ENCODE measurements at places on chromosomes 16 and 17.

DNA sequence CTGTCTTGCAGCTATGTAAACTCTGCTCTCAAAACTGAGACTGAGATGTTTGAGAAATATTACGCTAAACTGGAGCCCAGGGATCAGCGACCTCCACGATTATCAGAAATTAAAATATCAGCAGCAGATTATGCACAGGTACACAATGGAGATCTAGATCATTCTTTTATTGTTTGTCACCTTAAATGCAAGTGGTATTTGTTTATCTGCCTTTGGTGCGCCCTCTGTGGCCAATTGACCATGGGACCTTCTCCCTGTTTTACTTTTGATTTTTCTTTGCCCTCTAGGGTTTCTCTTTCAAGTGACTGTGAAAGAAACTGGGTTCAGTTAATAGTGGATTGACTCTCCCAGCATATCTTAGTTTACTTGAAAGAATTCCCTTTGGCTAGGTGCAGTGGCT, 42.1 kb downstream of the PRSS54 start:
- no peaks in the 10 kb centered on the region for H3K36me3 ChIP-seq
- no peak overlapping the region for H3K27ac ChIP-seq
- peaks cover 14% of the 10 kb centered on the region for H3K4me1 ChIP-seq
- no peak overlapping the region for H3K4me3 ChIP-seq

DNA sequence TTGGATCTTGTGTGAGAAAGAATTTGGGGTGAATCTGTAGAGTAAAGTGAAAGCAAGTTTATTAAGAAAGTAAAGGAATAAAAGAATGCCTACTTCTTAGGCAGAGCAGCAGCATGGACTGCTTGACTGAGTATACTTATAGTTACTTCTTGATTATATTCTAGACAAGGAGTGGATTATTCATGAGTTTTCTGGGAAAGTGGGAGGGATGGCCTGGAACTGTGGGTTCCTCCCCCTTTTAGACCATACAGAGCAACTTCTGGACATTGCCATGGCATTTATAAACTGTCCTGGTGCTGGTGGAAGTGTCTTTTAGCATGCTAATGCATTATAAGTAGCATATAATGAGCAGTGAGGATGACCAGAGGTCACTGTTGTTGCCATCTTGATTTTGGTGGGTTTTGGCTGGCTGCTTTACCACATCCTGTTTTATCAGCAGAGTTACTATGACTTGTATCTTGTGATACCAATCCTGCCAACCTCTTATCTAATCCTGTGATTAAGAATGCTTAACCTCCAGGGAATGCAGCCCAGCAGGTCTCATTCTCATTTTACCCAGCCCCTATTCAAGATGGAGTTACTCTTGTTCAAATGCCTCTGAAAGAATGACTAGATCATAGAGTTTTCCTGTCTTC, 58.7 kb downstream of the HSD17B2 start:
- no peak overlapping the region for H3K27ac ChIP-seq
- DNase-seq, result no peak
- peaks cover 7% of the 10 kb centered on the region for H3K27me3 ChIP-seq
- no peaks in the 10 kb centered on the region for H3K36me3 ChIP-seq
- H3K4me1 ChIP-seq, result no peaks in the 10 kb centered on the region

- H3K36me3 ChIP-seq, result no peaks in the 10 kb centered on the region
- no peak for DNase-seq
- no peak overlapping the region for H3K4me3 ChIP-seq
- H3K27me3 ChIP-seq, result no peaks in the 10 kb centered on the region
- H3K27ac ChIP-seq, result no peak overlapping the region
- H3K4me1 ChIP-seq, result no peaks in the 10 kb centered on the region
Measured at GRCh38 chr17:15744885-15745284, 12.8 kb downstream of the TBC1D26 start.

GRCh38 chr16:11232852-11233726, 22.9 kb downstream of the SOCS1 start:
- H3K36me3 ChIP-seq, result no peaks in the 10 kb centered on the region
- peaks cover 65% of the 10 kb centered on the region for H3K4me1 ChIP-seq
- peak overlapping the region; percentile 31 for H3K4me3 ChIP-seq

GRCh38 chr17:50458701-50459676, 9.7 kb downstream of the CHAD start:
- H3K4me3 ChIP-seq, result no peak overlapping the region
- peaks cover 2% of the 10 kb centered on the region for H3K36me3 ChIP-seq
- no peak for DNase-seq
- H3K27me3 ChIP-seq, result peaks cover 19% of the 10 kb centered on the region
- H3K27ac ChIP-seq, result no peak overlapping the region

- DNase-seq, result no peak
- H3K36me3 ChIP-seq, result peaks cover 9% of the 10 kb centered on the region
Measured at GRCh38 chr17:48155889-48156611, 48.5 kb downstream of the SNX11 start.

GRCh38 chr16:89122322-89122851, 28.7 kb downstream of the ACSF3 start:
- H3K27ac ChIP-seq, result peak overlapping the region; percentile 71
- H3K36me3 ChIP-seq, result peaks cover 3% of the 10 kb centered on the region

GRCh38 chr16:84294531-84295142, at the start of gene WFDC1:
Gene WFDC1, plus strand, starts transcription at chr16:84294878. Its CDS starts 94 bp downstream, at chr16:84294972.
- peaks cover 59% of the 10 kb centered on the region for H3K27me3 ChIP-seq
- peaks cover 10% of the 10 kb centered on the region for H3K4me1 ChIP-seq
- H3K27ac ChIP-seq, result no peak within 1 kb of the TSS
- H3K4me3 ChIP-seq, result no peak within 1 kb of the TSS

DNA sequence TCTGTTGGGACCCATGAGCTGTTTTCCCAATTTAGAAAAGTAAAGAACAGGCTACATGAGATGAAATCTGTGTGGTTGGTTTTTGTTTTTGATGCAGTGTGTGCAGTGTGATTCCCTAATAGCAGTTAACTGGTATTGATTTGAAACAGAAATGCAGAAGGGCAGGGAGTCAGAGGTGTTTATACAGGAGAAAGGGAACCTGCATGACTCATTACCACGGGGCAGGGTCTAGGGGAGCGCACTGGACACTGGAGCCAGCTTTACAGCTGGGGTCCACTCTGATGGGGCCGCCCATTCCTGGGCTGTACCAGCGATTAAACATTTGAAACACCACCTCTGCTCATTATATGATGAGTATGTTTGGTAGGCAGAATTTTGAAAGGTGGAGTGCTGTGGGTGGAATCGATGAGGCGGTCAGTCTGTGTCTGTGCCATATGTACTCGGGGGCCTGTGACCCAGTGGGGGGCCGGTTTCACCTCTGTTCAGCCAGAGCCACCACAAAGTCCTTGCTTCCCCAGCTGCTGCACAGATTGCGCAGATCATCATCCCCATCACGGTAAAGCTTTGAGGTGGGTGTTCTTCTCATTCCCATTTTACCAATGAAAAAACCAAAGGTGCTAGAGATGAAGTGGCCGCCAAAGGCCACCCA, 142.5 kb downstream of the CMIP start:
- H3K27ac ChIP-seq, result no peak overlapping the region
- peaks cover 6% of the 10 kb centered on the region for H3K4me1 ChIP-seq

DNA sequence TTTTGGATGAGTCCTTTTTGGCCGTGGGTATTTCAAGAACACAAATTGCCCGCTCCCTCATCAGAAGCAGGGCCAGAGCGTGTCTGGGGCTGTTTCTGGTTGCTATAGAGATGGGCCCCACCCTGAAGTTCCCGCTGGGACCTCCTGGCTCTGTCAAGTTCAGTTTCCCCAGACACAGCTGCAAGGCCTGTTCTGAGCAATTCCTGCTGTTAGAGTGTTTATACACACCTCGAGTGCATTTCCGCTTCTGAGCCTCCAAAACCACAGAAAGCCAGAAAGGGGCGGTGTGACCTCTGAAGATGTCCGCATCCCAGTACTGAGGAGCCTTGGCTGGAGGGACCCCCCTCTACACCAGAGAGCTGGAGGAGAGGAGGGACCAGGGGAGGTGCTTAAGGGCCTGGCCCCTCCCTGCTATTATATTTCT, 9.3 kb upstream of the WBP2 start:
- peak overlapping the region; percentile 72 for H3K27ac ChIP-seq
- no peak overlapping the region for H3K4me3 ChIP-seq

DNA sequence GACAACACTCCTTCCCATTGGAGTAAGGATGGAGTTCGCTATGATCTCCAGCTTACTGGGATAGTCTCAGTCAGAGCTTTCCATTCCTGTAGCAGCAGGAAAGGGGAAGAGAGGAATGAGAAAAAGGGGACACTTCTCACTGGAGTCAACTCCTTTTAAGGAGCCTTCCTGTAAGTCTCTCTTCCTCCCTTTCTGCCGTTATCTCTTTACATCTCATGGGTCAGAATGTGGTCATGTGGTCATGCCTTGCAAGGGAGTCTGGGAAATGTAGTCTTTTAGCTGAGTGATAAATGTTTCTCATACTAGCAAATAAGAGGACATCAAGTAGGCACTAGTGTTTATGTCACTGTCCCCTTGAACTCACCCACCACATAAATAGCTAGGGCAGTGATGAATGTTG, 227.3 kb downstream of the HAPSTR1 start:
- H3K4me3 ChIP-seq, result no peak overlapping the region
- H3K36me3 ChIP-seq, result no peaks in the 10 kb centered on the region
- no peak overlapping the region for H3K27ac ChIP-seq
- H3K4me1 ChIP-seq, result no peaks in the 10 kb centered on the region
- DNase-seq, result no peak

DNA sequence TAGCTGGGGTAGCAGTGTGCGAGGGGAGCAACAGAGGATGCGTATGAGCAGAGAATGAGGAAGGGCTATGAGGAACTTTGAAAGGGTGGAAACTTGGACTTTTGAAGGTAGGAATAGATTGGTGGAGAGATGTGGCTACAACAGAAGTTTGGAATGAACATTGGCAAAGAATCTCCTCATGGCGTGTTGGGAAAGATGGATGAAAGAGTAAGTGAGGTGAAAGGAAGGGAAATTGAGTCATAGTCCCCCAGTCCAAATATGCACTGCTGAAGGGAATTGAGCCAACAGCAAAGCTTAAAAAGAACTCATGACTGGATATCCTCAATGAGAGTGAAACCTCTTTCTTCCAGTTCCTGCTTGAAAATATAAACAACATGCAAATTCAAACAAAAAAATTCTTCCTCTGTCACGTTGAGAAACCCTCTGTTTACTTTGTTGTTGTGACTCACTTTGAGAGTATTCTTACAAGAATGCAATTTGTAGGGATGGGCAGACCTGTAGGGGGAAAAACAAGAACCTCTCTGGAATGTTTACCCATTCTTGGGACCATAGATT, 313.2 kb upstream of the KCNJ16 start:
- no peak for DNase-seq
- H3K27me3 ChIP-seq, result no peaks in the 10 kb centered on the region
- H3K27ac ChIP-seq, result no peak overlapping the region
- H3K4me1 ChIP-seq, result no peaks in the 10 kb centered on the region
- H3K4me3 ChIP-seq, result no peak overlapping the region

DNA sequence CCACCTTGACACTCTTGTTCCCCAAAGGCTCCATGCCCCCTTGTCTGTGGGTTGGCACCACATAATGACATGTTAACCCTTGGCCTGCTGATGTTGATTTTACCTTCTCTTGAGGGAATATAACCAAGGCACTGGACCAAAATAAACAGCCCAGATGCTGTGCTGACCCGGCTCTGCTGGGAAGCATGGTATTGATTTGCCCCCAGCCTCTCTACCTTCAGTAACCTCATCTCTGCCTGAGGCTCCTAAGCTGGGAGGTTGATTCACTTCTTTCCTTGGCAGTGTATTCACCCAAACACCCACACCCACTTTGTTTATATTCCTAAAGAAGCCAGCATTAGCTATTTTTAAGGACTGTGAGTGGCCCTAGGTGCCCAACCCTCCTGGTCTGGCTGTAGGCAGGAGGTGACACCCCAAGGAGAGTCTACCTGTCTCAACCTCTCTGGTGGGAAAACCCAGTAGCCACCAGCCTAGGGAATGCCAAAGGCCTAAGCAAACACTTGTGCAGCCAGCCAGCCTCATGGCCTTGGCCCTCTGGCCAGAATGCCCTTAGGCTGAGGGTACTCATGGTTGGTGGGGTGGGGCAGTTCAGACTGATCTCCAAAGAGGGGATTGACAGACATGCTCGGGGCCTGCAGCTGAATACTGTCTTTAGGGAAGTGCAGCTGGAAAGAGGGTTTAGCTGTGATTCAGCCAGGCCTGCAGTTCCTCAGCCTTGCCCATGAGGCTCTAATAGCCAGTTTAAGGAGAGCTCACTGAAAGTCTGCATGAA, 42.7 kb downstream of the GNAO1 start:
- H3K27ac ChIP-seq, result no peak overlapping the region
- H3K27me3 ChIP-seq, result no peaks in the 10 kb centered on the region
- no peak overlapping the region for H3K4me3 ChIP-seq
- no peaks in the 10 kb centered on the region for H3K4me1 ChIP-seq
- DNase-seq, result no peak

DNA sequence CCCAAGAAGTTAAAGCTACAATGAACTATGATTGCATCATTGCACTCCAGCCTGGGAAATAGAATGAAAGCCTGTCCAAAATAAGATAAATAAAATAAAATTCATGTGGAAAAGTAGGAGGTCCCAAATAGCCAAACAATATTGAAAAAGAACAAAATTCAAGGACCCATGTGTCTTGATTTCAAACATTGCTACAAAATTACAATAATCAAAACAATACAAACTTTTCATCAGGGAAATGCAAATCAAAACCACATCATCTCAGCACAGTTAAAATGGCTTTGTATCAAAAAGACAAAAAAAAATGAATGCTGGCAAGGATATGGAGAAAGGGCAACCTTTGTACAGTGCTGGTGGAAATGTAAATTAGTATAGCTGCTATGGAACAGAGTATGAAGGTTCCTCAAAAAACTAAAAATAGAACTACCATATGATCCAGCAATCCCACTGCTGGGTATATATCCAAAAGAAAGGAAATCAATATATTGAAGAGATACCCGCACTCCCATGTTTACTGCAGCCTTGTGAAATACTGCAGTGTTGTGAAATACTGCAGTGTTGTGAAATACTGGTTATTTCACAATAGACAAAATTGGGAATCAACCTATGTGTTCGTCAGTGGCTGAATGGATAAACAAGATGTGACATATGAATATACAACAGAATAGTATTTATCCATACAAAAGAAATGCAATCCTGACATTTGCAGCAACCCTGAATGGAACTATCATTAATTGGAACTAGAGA, 24.5 kb upstream of the ZNF287 start:
- no peaks in the 10 kb centered on the region for H3K4me1 ChIP-seq
- H3K36me3 ChIP-seq, result no peaks in the 10 kb centered on the region
- H3K4me3 ChIP-seq, result no peak overlapping the region
- H3K27ac ChIP-seq, result no peak overlapping the region
- H3K27me3 ChIP-seq, result peaks cover 31% of the 10 kb centered on the region

- no peak for DNase-seq
- H3K4me1 ChIP-seq, result peaks cover 9% of the 10 kb centered on the region
- no peaks in the 10 kb centered on the region for H3K27me3 ChIP-seq
- no peak overlapping the region for H3K4me3 ChIP-seq
- no peak overlapping the region for H3K27ac ChIP-seq
Measured at GRCh38 chr17:17816240-17816814, 20.5 kb downstream of the SREBF1 start.
